ENCODE measurements at places on chromosomes 1 and 21.

GRCh38 chr21:34592120-34592955, 22.6 kb downstream of the RCAN1 start:
- DNase-seq: no peak

- no peak for DNase-seq
Observed at GRCh38 chr1:12400027-12400693, 170.3 kb downstream of the VPS13D start.

DNA sequence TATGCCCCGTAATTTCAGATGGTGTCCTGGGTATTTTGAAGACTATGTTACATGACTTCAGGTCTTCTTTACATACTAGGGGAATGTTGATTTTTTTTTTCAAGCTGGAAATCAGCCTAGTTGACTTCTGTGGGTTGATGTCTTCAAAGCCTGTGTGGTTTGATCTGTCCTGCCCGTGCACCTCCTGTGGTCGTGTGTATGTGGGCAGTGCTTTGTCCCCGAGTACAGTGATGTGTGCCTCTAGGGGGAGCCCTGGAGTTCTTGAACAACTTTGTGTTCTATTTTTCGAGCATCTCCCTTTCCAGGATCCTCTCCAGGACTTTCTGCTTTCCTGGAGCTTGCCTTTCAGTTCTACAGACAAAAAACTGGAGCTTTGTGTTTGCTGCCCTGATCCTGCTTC, 28.9 kb downstream of the OBSCN start:
- peak; percentile 66 for DNase-seq

DNA sequence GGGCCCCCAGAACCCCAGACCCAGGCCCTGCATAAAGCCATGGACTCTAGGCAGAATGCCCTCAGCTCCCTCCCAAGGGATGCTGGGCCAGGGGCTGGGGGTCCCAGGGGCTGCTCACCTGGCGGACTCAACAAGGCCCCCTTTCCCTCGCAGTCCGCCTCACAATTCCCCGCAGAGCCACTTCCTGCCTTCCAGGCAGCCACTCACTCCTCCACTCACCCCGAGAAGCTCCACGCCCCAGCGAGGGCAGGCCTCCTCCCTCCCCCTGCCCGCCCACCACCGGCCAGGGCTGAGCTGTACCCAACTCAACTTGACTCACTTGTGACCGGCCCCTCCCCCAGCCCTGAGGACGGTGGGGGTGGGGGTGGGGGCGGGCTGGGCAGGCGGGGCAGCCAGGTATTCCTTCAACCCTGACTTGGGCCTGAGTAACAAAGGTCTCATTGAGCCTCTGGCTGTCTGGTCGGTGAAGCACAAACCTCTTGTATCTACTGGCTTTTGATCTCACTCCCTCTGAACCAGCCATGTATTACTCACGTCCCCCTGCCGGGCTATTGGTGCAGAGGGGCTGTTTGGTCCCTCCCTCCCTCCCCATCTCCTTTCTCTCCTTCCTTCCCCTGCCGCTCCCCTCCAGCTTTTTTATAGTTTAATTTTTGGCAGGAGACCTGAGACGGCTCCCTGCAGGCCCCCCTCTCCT, 5.9 kb downstream of the BLACAT1 start:
- DNase-seq: peak; percentile 54

Data from EH (cell line).